ENCODE measurements at places on chromosomes 7 and 10.

DNA sequence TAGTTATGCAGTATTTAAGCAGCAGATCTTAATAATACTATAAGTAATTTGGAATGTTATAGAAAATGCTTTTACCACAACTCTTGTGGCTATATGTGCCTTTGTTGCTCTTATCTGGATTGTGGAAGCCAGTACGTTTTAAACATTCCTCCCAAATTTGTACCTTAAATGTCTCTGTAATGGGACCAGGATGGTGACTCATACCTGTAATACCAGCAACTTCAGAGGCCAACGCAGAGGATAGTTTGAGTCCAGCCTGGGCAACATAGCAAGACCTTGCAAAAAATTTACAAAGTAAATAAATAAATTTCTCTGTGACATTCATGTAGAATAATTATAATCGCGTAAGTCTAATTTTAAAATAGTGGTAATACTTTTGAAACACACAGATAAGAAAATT lies 283.1 kb downstream of the POM121L12 start:
- DNase-seq, result no peak

- DNase-seq, result no peak
Observed at GRCh38 chr10:128777342-128777741, 651.1 kb upstream of the MKI67 start.

DNA sequence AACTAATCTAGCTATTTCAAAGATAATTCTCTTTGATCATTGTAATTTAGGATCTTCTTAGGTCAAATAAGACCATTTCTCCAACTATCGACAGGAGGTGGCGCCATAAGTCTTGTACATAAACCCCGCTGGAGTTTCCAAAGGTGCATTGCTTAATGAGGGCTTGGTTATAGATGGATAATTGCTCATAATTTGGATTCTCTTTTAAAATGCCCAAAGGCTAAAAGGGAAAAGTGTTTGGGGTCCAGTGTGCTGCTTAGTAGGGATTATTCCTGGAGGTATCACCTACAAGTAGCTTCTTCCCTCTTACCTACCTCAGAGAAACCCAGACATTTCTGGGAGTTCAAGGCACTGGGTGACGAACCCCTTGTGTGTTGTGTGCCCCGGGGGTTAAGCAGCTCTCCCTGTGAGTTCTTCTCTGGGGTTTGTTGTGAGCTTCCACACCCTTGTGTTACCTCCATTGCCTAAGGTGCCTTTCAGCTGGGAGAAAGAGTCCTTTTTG lies 75.2 kb downstream of the PAXIP1 start:
- DNase-seq, result peak; percentile 61

DNA sequence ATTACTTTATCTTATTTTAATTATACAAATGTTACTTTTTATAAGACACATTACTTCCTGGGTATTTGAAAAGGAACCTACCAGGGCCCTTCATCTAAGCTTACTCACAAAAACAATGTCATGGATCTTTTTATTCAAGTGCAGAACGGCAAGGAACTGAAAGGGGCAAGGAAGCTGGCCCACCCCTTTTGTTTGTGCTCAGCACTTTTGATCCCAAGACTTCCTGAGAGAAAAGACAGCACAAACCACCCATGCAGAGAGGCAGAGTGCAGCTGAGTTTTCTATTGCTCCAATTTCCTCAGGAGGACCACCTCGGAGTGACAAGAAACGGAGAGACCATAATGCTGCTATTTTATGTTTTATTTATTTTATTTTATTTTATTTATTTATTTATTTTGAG lies 232.0 kb upstream of the NRP1 start:
- DNase-seq, result no peak

- DNase-seq, result no peak
Observed at GRCh38 chr10:70474780-70475179, 3.8 kb upstream of the PALD1 start.

DNA sequence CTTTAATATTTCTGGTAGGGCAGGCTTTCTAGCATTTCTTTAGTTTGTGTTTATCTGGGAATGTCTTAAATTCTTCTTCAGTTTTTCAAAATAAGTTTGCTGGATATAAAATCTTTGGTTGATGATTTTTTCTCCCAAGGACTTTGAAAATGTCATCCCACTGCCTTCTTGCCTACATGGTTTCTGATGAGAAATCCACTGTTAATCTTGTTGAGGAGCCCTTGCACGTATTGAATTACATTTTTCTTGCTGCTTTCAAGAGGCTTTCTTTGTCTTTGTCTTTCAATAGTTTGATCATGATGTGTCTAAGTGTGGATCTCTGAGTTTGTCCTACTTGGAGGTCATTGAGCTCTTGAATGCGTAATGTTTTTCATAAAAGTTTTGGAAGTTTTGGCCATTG lies 66.0 kb downstream of the CASD1 start:
- DNase-seq, result no peak

- no peak for DNase-seq
Observed at GRCh38 chr10:69215405-69216171, 4.5 kb upstream of the HKDC1 start.

GRCh38 chr7:2438186-2438585 lies 34.8 kb downstream of the CHST12 start:
- no peak for DNase-seq

DNA sequence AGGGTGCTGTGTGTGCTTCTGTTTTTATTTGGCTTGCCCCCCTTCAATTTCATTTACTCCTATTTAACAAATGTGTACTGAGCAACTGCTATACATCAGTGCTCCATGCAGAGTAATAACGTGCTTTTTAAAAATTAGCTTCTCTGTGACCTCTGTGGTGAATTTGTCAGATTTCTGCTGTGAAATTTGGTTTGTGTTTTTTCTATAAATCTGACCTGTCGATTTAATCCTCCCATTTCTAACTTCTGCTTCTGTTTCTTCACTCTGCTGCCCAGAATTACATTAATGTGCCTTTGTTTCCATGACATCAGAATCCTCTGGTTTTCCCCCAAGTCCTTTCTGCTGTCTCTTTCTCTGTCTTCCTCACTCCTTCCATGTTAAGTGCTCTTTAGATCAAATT lies 123.8 kb upstream of the CACNA2D1 start:
- no peak for DNase-seq

DNA sequence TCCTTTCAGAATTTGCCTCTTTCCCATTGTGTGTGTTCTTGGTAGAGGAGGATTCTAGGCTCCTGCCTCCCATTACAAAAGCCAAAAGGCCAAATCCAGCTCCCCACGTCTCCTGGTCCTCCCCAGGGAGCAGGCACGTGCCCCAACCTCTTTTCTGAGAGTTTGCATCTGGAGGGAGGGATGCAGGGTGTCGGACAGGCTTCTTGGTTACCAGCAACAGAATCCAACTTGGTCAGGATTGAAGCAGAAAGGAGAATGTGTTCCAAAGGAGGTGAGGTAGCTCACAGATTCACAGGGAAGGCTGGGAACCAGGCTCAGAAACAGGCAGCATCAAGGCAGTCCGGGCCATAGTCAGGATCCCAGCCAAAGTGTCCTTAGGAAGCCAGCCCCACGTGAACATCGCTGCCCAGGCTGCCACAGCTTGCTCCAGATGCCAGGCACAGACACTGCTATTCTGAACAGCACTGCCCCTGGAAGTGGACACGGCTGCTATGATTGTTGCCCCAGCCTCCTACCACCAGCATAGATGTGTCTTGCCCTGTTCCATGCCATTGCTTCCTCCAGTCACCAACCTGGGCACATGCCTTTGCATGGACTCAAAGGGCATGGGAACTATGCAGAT lies 264.2 kb upstream of the ZMIZ1 start:
- no peak for DNase-seq

DNA sequence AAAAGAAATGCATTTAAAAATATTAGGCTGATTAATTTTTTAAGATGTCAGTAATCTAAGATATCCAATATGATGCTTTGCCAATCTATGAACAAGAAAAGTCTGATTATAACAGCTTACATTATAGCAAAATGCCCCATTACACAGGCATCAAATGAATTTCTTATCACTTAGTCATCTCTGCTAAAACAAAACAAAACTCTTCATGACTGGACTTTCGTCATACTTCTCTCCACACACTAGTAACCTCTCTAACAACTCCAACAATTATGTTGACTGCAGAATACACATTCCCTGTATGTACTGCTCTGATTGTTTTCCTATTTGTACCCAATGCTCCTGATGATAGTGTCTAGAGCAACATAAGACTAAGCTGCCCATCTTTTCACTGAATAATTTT lies 3.8 kb upstream of the MKI67 start:
- no peak for DNase-seq

- no peak for DNase-seq
Observed at GRCh38 chr7:117383483-117384189, 43.7 kb downstream of the ASZ1 start.

DNA sequence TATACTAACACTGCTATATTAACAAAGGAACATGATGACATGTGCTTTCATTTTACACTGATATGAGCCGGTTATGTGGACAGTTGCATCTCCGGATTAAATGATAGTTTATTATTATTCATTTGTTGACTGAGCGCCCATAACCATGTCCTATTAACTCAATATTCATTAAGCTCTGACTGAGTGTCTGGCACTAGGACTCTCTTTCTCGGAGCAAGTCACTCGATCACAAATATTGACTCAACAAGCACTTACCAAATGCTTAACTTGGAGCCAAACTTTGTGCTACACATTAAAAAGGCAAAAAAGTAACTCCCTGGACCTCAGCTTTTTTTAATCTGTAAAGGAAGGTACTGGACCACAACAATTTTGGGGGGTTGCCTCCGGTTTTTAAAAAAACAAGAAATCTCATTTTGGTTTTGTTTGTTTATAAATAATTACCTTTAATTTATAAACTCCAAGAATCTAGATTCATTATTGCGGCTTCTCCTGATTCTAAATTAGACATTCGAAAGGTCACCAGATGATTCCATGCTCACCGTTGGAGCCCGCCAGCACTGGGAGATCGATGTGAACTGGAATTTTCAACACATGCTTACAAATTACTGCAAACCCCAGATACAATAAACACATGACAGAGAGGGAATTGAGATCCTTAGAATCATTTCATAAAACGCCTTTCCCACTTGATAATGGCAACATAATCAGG lies 8.9 kb upstream of the LYZL1 start:
- DNase-seq, result no peak

DNA sequence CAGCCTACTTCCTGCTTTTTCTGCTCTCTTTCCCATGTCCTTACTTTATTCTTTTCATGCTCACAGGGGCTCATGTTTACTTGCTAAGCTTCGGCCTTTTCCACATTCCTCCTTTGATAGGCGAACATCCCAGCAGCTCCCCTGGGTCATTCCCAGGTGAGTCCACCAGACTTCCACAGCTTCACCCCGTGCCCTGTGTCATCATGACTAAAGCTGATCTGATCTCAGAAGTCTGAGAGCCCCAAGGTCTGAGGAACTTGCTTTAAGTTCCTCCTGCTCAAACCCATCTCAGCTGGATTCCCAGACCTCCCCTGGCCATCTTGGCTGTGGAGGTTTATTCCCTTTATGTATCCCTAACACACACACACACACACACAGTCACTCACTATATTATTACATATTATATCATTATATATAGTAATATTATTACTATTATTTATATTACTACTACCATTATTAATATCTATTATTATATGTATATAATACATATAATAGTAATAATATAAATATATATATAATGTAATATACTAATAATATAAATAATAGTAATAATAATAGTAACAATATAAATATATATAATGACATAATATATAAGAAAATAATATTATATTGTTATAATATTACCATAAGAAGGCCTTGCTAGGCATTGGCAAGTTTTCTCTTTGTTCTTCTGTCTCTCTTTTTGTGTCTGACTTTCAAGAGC lies 295.9 kb downstream of the PTEN start:
- no peak for DNase-seq

DNA sequence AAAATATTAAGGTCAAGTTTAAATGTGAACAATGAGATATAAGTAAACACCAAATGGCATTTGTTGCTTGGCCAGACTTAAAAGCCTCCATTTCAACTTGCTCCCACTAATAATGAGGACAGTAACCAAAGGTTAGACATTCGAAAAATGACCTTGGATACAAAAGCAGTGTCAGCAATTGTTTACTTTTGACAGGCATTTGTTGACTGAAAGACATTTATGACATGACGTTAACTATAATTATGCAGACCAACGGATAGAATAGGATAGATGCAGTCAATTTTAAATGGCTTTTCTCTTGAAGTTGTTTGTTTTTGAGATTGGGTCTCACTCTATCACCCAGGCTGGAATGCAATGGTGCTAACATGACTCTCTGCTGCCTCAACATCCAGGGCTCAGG lies 6.3 kb upstream of the WNT16 start:
- no peak for DNase-seq

GRCh38 chr10:101901340-101901739 lies 57.7 kb upstream of the KCNIP2 start:
- no peak for DNase-seq

DNA sequence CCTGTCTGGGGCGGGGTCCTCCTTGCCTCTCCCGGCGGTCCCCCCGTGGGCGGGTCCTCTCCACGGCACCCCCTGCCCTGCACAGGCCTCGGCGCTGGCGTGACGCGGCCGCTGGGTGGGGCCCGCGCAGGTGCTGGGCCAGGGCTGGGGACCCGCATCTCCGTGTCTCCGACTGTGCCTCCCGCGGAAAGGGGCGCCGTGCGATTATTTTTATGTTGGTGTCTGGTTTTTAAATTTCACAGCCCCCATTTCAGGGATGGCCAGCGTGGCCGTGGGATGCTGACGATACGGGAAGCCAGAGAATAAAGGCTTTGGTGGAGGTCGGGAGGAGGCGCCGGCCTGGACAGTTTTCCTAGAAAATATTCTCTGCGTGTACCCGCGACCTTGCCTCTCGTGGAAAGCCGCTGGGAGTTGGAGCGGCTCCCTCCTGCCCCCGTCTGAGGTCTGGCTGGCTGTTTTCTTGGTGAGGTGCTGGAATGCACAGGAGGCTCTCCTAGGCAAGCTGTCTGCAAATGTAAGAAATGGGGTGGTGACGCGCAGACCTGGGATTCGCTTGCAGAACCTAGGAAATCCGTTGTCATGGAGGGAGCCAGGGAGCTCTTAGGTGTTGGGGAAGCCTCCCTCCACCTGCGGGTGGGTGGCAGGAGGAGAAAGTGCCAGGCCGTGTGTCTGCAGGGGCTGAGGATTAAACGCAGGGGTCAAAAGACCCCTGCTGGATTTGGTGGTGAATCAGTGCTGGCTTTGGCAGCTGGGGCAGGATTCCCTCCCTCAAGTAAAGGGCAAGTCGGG lies 28.7 kb upstream of the JAKMIP3 start:
- no peak for DNase-seq

GRCh38 chr7:20417260-20417659 lies 86.6 kb downstream of the ITGB8 start:
- DNase-seq, result no peak

- DNase-seq, result no peak
Observed at GRCh38 chr7:72781631-72782030, 46.4 kb downstream of the TYW1B start.

GRCh38 chr10:32878646-32879045 lies 79.4 kb downstream of the ITGB1 start:
- DNase-seq, result no peak

DNA sequence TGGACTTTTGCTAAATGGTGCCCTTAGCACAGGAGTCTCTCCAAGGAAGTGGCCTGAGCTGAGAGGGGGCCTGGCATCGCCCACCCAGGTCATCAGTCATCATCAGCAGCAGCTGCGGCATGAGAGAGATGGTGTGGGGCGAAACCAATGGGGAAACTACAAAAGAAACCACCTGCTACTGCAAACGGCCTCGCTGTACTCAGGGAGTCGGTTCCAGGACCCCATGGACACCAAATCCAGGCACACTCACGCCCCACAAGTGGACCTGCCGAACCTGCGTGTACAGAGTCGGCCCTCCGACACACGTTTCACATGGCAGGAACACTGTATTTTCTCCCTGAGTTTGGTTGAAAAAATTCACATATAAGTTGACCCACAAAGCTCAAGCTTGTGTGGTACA lies 37.8 kb downstream of the DIP2C start:
- no peak for DNase-seq
